ENCODE measurements at places on chromosomes 7 and 10. TPM values are rescaled to one million over a fixed set of nuclear protein-coding genes. Genes with fewer than 3 reads are reported as not detected.

The SEMA3D gene
- total RNA-seq = 3.1 TPM

The CLDN4 gene
- total RNA-seq = 18.9 TPM

The CDC14C gene
- not detected for total RNA-seq

The PSTK gene
- not detected for total RNA-seq

The PPP1R17 gene
- total RNA-seq = not detected

The GIMAP2 gene
- total RNA-seq = 8.3 TPM

GRCh38 chr7:108449521-108449920, 6.7 kb downstream of the NRCAM start:
- no peak for DNase-seq

- no peak for DNase-seq
These were observed 19.6 kb upstream of the EFCAB10 start for GRCh38 chr7:105600720-105601550.

DNA sequence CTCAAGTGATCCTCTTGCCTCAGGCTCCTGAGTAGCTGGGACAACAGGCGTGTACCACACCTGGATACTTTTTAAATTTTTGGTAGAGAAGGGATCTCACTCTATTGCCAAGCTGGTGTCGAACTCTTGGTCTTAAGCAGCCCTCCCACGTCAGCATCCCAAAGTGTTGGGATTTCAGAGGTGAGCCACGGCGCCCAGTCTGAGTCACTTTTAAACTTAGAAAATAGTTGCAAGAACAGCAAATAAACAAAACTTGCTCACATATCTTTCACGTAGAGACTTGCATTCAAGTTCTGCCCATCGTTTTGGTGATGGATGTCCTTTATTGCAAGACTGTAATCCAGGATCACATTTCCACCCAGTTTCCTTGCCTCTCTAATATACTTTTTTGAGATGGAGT, 16.6 kb downstream of the GTF2I start:
- no peak for DNase-seq

- DNase-seq = no peak
These were observed 4.1 kb upstream of the TMEM243 start for GRCh38 chr7:87223666-87224065.

- DNase-seq = no peak
These were observed 230.5 kb upstream of the PPP2R2D start for GRCh38 chr10:131670341-131670740.

All from stomach (tissue), 19 donors.